HT-29 (cell line): ENCODE measurements at places on chromosomes 5 and 9. TPM values are rescaled to one million over a fixed set of nuclear protein-coding genes. Genes with fewer than 3 reads are reported as not detected.

ASPN gene
- total RNA-seq = not detected in 2 replicates

TRIM7 gene
- 2.9 and 5.5 TPM in 2 replicates for total RNA-seq

SPATA31C2 gene
- not detected in 2 replicates for total RNA-seq

FGF10 gene
- not detected in 2 replicates for total RNA-seq

RANBP17 gene
- 3.7 and 7.5 TPM in 2 replicates for total RNA-seq

CENPH gene
- 50.7 and 69.3 TPM in 2 replicates for total RNA-seq

TMC1 gene
- 0.26 and 0.53 TPM in 2 replicates for total RNA-seq

PCDHGB3 gene
- 0.41 and 0.47 TPM in 2 replicates for total RNA-seq

GRIN3A gene
- not detected in 2 replicates for total RNA-seq

CEL gene
- total RNA-seq = 0.08 and 0.58 TPM in 2 replicates

SLC36A3 gene
- total RNA-seq = not detected in 2 replicates

NR4A3 gene
- 0.13 TPM in 1 of 2 replicates, not detected in the other for total RNA-seq

LHFPL2 gene
- total RNA-seq = 11.7 and 18.9 TPM in 2 replicates

ADAMTS16 gene
- not detected in 2 replicates for total RNA-seq

TLR4 gene
- total RNA-seq = 4.3 and 4.5 TPM in 2 replicates

DNA sequence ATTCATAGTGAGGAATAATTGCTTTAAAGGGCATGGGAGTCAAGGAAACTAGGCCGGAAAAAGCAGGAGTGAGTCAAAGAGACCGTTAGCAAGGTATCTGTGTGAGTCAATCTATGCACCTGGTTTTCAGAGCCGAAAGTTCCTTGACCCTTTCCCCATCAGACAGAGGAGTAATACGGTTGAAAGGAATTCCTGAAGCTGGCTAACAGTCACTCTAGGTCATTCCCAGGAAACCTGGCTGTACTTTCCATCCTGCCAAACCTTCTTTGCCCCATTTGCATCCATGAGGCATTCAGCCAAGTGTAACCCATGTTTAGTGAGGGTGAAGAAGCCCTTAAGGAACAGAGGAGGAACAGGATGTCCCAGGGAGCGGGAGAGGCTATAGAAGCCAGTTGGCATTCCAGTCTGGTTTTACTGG lies 16.2 kb downstream of the RBM18 start:
- DNase-seq = no peak

- DNase-seq = no peak
Observed at GRCh38 chr5:9188131-9188530, 357.7 kb downstream of the SEMA5A start.

DNA sequence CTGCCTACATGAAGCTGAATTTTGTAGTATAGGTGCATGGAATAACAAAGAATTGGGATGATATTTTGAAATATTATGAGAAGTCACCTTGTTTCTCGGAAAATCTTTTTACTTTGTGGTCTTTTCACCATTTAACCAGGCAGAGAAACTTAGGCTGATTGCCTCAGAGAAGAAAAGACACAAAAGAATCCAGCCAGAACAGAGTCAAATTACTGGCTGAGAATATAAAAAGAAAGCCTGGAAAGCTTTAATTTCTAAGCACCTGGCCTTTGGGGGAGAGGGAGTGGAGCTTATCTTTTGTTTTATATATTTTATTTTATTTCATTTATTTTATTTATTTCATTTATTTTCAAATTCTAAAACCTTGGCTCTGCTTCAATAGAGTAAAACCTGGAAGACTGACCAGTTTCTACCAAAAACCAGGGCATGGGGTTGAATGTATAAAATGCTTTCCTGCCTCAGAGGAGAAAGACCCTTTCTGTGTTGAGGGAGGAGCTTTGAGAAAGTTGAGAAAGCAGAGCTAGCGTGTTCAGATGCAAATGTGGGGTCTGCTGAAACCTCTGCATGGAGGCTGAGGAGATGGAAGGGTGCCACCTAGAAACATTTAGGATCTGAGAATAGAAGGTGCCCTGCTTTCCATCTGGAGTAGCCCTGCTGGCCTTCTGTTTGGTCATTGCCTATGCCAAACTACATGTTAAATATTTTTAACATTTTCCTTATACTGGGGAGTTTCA lies 81.6 kb downstream of the NREP start:
- no peak for DNase-seq

DNA sequence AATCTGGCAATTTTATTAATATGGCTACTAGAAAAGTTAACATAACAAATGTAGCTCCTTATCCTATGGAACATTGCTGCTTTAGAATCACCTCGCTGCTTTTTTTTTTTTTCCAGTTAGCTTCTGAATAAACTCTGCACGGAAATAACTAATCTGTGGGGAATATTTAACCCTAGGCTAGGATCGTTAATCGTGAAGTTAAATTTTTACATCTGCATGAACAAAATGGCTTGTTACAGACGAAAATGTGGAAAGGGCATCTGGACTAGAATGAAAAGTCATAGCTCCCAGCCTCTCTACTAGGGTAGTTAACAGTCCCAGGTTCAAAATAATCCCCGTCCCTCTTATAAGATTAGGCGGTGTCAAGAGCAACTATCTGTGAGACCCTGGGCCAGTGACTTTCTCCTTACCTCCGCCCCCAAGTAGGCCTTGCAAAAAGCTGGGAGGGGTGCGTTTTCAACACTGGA lies 470 bp upstream of the SLC22A5 start:
- DNase-seq = no peak

- DNase-seq = no peak
Observed at GRCh38 chr9:133987446-133987788, 4.7 kb downstream of the VAV2 start.

- DNase-seq = no peak
Observed at GRCh38 chr5:26864061-26864460, 174.3 kb downstream of the CDH9 start.

DNA sequence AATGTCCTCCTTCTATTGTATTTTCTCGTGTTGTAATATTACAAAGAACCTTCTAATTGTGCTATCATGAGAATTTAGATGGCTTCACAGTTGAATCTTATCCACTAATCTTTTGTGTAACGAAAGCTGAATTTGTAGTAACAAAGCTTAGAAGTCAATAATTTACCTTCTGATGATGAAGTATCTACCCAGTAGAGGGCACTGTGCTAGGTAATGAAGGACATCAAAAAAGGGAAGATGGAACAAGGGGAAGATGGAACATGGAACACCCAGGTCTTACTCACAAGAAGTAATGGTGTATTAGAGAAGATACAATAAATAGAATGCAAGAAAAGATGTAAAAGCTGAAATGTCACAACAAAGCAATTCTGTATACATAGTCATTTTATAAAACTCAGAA lies 131.0 kb upstream of the CCNG1 start:
- peak; percentile 44 for DNase-seq

DNA sequence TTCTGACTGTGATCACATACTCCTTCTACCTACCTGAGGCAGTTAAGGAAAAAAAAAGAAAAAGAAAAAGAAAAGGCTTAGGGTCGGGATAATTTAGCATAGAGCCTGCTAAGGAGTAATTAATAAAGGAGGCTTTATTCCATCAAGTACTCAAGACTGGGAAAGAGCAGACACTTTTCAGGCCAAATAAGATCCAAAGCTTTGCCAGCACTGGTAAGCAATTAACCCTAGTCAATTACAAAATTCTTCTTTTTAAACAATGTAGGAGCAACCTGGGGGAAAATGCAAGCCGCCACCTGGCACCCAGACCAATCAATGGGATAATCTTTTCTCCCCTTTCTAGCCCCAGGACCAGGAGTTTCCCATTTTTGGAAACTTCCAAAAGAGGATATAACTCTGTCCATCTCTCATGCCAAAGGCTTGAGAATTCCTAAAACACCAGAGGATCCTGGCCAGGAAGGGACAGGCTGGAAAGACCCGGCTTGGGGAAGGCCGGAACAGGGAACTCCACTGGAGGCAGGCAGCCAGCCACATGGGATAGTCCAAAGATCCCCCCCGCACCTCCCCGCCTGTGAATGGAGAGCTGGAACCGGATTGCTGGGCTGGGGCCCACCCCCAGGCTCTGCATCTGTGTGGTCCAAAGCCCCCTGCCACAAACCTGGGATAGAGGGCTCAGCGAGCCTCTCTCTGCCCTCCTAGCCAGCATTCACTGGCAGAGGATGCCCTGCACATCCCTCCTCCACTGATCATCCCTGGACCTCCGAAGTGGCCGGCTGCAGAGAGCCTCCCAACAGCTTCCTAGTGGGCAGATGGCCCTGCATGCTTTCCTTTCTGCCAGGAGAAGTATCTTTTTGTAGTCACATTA lies 117.8 kb downstream of the ZNF354C start:
- DNase-seq = no peak

- no peak for DNase-seq
Observed at GRCh38 chr5:107840161-107840560, 169.4 kb upstream of the EFNA5 start.

GRCh38 chr9:68704814-68705530 lies at the start of gene PIP5K1B:
Gene PIP5K1B, plus strand, starts transcription at chr9:68705240. Its CDS starts 117,375 bp downstream, at chr9:68822615.
- DNase-seq = peak; percentile 83

GRCh38 chr5:146703899-146704298 lies 174.7 kb downstream of the PPP2R2B start:
- DNase-seq = no peak

DNA sequence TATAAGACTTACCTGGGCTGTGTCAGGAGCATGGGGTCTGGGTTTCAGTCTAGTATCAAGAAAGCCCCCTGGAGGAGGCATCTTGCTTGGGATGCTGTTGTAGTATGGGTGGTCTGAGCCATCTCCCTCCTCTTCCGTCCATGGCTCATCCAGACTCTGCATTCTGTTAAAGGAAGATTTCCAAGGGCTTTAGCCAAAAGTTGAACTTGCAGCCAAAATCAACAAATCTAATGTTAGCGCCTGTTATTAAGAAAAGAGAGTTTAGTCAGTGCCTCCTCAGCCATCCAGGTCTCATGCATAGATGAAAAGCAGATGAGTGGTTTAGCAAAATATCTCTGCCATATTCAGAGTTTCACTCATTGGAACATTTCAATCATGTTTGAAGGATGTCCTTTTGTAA lies 55.6 kb downstream of the S1PR3 start:
- DNase-seq = no peak

DNA sequence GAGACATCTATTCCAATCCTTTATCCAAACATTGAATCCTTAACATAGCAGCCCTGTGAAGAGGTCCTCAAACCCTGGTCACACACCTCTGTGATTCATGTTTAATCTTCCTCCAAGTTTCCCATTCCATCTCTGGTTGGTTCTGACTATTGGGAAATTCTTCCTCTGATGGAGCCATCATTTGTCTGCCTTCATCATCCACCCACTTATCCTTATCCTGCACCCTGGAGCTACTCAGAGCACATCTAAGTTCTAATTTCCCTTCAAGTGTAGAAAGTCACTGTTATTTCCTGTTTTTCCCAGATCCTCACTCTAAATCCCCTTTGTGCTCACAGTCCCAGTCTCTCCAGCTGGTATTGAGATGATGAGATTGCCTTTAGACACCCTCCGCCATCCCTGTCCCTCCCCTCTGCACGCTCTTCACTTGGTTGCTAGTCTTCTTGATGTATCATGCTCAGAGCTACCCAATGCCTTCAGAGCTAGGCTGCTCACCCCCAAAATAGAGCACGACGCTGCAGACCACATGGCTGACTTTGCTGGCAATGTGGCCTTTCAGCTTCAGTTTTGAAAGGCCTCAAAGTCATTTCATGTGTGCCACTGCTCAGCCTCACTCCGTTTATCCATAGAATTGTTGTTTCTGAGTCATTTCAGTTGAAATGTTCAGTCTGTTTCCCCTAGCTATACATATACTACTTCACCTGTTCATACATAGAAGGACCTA lies 154.3 kb downstream of the PALM2AKAP2 start:
- no peak for DNase-seq

DNA sequence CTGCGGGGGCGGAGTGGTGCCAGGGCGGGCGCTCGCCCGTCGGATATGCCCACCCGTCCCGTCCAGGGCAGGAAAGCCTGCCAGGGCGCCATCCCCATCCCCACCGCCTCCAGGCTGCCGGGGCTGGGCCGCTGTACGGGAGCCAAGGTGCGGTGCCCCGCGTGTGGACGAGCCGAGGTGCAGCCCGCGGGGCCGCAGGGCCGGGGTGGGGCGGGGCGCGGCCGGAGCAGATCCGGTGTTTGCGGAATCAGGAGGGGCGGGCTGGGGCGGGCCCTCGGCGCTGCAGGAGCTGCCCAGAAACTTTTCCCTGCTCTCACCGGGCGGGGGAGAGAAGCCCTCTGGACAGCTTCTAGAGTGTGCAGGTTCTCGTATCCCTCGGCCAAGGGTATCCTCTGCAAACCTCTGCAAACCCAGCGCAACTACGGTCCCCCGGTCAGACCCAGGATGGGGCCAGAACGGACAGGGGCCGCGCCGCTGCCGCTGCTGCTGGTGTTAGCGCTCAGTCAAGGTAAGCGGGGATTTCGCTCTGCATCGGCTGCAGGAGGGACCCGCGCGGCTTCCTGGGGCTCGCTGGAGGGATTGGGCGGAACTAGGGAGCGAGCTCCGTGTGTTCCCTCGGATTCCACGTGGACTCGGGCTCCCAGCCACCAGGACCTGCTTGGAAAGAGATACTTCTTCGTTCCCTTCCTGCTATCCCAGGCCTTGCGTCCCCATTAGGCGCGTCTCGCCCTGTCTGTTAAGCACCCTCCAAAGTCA lies at the start of gene ITGA2:
ITGA2 (plus strand) TSS at position 328 of the 756 bp plus-strand sequence; CDS start at position 445, 117 bp downstream.
- DNase-seq = peak; percentile 78

DNA sequence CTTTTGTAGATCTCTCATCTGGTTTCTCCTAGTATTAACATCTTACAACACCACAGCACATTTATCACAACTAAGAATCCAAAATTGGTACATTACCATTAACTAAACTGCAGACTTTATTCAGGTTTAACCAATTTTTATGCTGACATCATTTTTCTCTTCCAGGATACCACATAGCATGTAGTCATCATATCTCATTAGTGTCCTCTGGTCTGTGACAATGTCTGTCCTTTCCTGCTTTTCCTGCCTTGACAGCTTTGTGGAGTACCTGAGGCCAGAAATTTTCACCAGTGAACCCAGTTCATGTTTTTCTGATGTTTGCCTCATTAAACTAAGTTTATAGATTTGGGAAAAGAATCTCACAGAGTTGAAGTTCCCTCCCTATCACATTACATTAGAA lies 294.7 kb upstream of the TNC start:
- DNase-seq = no peak

DNA sequence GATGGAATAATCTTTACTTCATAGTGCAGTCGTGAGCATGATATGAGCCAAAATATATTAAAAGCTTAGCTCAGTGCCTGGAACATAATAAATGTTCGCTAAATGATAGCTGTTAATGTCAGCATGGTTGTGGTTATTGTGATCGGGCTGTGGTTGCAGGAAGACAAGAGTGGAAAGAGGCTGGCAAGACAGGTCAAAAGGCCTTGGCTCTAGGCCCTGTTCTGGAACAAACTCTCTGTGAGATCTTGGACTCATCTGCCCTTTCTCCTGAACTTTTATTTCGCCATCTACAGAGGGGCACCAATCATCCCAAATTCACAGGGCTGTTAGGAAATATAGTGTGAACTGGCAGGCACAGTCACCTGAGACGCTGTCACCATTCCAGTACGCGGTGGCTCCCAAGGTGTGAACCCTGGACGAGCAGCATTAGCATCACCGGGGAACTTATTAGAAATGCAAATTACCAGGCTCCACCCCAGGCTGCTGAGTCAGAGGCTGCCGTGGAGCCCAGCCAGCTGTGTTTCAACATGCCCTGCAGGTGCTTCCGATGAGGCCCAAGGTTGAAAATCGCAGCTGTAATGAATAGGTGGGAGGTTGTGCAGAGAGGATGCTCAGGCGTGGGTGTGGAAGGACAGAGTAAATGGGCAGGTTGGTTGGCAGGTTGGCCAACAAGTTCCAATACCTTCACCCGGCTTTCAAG lies 50.2 kb upstream of the SAP30L start:
- peak; percentile 47 for DNase-seq

- no peak for DNase-seq
Observed at GRCh38 chr9:111095441-111095840, 57.2 kb upstream of the LPAR1 start.
